Neural crest cell (in vitro differentiated cells): ENCODE measurements at places on chromosomes 3 and 15. TPM values are rescaled to one million over a fixed set of nuclear protein-coding genes. Genes with fewer than 3 reads are reported as not detected.
A peak's percentile ranks its signal among the peaks of the same experiment; 100 is the strongest.

DNA sequence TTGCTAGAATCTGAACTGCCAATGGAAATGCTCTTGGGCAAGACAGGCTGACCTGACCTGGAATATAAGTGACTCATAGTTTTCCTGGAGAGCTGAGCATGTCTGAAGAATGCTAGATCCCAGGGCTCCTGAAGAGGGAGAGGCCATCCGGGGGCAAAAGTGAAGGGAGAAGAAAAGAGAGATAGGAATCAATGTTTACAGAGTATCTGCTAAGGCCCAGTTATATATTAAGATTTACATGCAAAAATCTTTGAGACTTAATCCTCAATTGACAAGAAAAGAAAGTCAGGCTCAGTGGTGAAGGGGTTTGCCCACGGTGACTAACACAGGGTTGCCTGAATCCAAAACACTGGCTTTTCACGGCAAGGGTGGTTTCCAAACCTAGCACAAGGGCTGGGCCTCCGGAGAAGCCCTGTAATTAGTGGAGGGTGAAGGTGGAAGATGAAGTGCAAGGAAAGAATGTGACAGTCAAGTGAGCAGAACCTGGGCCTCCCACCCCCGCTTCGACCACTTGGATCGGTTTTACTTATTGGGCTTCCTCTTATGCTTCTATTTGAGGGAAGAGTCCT is 91.7 kb upstream of the FGF12 start:
- no peak overlapping the region for H3K27ac ChIP-seq
- peaks cover 15% of the 10 kb centered on the region for H3K4me1 ChIP-seq
- H3K27me3 ChIP-seq = no peaks in the 10 kb centered on the region
- no peak for DNase-seq
- no peaks in the 10 kb centered on the region for H3K36me3 ChIP-seq

- H3K4me1 ChIP-seq = peaks cover 24% of the 10 kb centered on the region
- no peaks in the 10 kb centered on the region for H3K36me3 ChIP-seq
- peaks cover 50% of the 10 kb centered on the region for H3K27me3 ChIP-seq
- H3K27ac ChIP-seq = no peak overlapping the region
Observed at GRCh38 chr15:71612869-71613268, 197.5 kb upstream of the NR2E3 start.

DNA sequence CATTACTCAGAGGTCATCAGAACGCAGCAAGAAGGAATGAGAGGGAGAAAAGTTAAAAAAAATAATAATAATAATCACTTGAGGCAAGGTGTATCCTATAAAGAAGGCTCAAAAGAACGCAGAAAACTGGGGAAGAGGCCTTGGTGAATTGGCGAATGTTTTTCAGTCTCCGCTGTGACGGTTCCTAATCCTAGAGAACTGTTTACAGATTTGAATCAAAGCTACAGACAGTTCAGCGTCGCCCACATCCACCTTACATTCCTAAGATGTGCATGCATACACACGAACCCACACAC is 634 bp downstream of the ZMAT3 start:
- peaks cover 8% of the 10 kb centered on the region for H3K4me1 ChIP-seq
- DNase-seq = no peak
- H3K36me3 ChIP-seq = no peaks in the 10 kb centered on the region
- H3K27ac ChIP-seq = peak overlapping the region; percentile 89
- H3K27me3 ChIP-seq = no peaks in the 10 kb centered on the region

GRCh38 chr3:52525680-52526561 is 7.7 kb downstream of the NT5DC2 start:
- H3K27ac ChIP-seq = peak overlapping the region; percentile 62
- no peak for DNase-seq
- peak overlapping the region; percentile 59 for H3K4me3 ChIP-seq
- peaks cover 16% of the 10 kb centered on the region for H3K4me1 ChIP-seq
- peaks cover 12% of the 10 kb centered on the region for H3K36me3 ChIP-seq

GRCh38 chr15:51212909-51213308 is 118.2 kb upstream of the TNFAIP8L3 start:
- DNase-seq = no peak
- H3K27me3 ChIP-seq = no peaks in the 10 kb centered on the region
- no peaks in the 10 kb centered on the region for H3K36me3 ChIP-seq
- H3K4me1 ChIP-seq = no peaks in the 10 kb centered on the region

DNA sequence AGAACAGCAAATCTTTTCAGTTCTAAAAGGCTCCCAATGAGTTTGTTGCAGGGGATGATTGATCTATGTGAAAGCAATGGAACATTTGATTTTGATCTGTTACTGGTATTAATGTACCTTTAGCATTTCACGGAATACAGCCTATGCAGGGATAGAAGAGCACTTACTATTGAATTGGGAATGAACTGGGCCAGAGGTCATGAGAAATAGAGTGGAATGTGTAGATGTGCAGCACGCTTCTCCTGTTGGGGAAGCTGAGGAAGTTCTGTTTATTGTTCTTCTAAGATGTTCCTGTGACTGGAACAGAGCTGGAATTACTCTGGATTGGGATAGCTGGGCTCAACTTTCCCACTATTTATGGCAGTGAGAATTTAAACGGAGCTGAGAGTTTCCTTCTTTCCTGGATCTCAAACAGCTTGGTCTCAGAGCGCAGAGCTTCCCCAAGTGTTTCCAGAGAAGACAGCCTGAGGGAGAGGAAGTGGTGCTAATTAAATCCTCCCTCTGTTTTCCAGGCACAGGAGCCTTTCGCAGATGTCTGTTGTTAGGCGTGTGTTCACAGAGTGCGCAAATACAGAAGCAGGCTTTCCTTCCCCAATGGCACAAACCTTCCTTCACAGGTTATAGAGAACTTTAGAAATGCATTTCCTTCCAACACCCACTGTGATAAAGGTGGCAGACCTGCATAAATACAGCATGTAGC is 32.5 kb downstream of the TPRG1 start:
- no peaks in the 10 kb centered on the region for H3K36me3 ChIP-seq
- no peak for DNase-seq
- no peak overlapping the region for H3K4me3 ChIP-seq

The SEMA3F gene
- 4.2 and 5.8 TPM in 2 replicates for total RNA-seq

The PLA2G4B gene
- 5.7 and 8.5 TPM in 2 replicates for total RNA-seq

The GOLGA8S gene
- 0.25 and 0.33 TPM in 2 replicates for total RNA-seq
